ENCODE measurements at places on chromosomes 7 and 10. TPM values are rescaled to one million over a fixed set of nuclear protein-coding genes. Genes with fewer than 3 reads are reported as not detected.

JCAD gene
- total RNA-seq = 22.7 TPM

- no peak for DNase-seq
Measured at GRCh38 chr10:88505680-88506215, 77.4 kb downstream of the RNLS start.

DNA sequence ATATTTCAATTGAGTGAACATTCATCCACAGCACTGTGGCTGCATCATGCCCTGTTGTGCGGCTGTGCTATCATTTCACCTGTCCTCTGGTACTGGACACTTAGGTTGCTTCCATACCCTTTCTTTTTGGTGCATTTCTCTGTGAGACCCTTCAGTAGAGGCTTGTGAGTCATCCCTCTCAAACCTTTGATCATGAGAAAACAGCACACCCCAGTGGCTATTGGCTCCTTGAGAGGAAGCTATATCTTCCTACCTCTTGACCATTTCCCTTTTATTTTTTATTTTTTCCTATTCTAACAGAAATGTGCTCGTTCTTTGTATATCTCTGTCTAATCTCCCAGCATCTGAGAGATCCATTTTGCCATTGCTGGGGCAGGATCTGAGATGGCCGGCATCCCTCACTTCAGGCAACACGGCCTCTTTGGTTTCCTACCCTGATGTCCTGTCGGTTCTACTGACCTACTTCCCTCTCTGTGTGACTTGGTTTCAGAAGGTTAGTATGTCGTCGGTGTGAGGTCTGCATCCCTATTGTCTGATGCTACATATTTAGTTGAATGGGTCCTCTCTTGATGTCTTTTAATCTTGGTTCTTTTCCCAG lies 23.8 kb upstream of the PIK3AP1 start:
- no peak for DNase-seq

DNA sequence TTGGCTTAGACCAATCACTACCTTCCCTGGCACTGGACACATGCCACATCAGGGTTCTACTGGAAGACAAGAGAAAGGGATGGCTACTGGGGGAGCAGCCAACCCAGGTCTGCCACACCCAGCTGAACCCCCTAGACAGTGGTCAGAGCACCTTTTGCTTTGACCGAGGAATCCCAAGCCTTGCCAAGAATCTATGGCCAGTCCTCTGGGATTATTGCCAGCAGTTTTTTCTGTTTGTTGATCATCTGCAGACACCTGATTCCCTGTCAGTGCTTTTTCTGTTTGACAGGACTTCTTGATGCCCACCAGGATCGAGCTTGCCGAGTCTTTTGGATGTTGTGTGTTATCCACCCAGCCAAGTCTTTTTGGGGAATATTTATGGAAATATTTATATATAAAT lies 476.2 kb upstream of the GALNT17 start:
- no peak for DNase-seq

DNA sequence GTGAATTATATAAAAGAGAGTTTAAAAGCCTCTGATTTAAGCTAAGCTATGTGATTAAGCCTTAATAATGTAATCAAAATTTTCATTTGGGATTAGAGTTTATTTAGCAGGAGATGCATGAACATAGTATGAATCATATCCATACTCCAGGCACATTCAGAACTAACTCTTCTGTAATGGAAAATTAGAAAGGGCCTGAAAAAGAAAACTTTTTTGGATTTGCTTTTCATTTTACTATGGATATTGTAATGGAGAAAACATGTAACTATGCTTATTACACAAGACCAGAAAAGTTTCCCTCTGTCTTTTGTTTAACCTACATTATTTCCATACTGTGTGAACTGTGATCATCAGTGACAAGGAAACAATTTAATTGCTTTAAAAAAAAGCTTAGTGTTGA lies 22.0 kb downstream of the TES start:
- no peak for DNase-seq

GRCh38 chr7:7731732-7732131 lies 13.3 kb upstream of the RPA3 start:
- no peak for DNase-seq

DNA sequence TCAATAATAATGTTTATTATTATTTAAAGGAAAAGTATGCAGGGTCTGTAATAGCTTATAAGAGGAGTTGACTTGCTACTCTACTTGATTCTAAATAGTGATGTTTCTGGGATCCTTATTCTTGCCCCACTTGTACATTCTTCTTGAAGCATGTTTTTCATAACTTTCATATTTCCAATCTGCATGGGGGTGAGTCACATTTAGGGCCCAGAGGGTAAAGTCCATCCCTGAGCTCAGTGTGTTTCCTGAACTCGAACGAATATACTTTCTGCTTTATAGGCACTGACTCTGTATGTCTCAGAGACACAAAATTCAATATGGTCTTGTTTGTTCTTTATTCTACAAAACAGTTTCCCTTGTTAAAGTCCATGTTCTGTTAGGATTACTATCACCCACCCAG lies 61.0 kb upstream of the SMIM30 start:
- DNase-seq = no peak

GRCh38 chr7:151013733-151014497 lies 10.4 kb downstream of the ATG9B start:
- peak; percentile 73 for DNase-seq

DNA sequence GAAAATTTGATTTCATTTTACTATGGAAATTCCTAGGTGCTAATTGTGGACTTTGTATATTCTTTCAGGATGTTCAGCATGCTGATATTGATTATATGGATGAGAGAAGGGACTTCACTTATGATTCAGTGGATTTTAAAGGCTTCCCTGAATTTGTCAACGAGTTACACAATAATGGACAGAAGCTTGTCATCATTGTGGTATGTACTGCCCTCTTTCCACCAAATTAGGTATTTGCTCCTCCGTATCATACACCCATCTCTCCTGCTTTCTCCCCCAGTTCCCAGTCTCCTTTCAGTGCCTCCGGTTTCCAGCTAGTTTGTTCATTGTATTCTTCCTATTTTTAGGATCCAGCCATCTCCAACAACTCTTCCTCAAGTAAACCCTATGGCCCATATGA lies 34.6 kb downstream of the MGAM start:
- DNase-seq = no peak

GRCh38 chr10:73229567-73229966 lies 17.5 kb downstream of the DNAJC9 start:
- no peak for DNase-seq

- peak; percentile 32 for DNase-seq
Measured at GRCh38 chr10:131849591-131850382, 51.0 kb upstream of the PPP2R2D start.

- DNase-seq = no peak
Measured at GRCh38 chr7:88328787-88329186, 22.1 kb upstream of the STEAP4 start.

ZNF467 gene
- 9.7 TPM for total RNA-seq

DNA sequence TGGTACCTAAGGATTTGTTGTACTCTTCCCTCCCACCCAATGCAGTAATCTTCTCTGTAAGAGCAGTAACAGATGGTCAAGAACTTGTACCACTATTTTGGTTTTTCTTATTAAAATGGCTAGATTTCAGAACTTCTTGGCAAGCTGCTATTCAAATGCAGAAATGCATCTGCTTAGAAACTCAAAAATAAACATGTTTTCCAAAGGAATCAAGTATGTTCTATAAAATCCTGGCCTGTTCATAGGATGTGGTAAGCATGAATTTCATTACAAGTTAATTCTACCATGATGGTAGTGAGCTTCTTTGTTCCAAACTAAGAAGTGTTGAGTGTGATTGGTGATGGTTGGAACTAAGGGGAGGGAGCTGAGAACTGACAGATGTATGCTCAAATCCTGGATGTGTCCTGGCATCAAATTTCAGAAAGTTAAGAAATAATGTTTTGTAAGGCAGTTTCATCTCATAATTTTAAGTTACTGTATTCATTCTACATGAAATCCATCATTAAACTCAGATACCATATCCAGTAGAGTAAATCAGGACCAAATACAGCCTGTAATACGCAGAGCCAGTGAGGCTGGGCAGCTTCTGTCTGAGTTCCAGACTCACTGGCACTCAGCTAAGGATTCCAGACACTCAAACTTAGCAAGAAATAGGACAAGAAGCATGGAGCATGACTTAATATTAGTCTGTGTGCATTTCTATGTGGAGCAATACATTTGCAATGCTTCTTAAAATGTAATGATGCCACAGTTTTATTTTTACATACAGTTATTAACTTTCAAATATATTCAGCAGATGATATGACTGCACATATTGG lies 119.6 kb downstream of the TES start:
- DNase-seq = no peak

DNA sequence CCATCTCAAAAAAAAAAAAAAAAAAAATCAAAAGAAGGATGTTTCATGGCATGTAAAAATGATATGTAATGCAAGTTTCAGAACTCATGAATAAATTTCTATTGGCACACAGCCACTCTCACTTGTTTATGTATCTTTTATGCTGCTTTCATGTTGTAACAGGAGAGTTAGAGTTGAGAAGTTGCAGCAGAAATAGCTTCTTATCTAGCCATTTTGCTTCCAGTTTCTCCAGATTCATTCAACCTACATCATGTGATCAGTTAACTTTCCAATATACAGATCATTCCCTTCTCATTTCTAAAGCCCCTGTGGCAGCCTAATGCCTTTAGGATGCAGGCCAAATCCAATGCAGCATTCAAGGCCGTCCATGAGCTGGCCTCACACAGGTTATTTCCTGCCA lies 30.4 kb downstream of the ZNF786 start:
- no peak for DNase-seq

GATA3 gene
- 310 TPM for total RNA-seq

CFAP58 gene
- 0.55 TPM for total RNA-seq

DNA sequence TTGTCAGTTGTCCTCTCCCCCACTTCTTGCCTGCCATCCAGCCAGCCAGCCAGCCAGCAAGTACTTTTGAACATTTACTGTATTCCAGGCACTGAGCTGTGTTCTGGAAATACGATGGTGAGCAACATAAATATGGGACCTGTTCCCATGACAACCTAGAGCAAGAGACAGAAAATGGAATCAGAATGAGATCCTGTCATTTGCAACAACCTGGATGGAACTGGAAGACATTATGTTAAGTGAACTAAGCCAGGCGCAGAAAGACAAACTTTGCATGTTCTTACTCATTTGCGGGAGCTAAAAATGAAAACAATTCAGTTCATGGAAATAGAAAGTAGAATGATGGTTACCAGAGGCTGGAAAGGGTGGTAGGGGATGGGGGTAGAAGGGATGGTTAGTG lies 140.7 kb downstream of the ICA1 start:
- DNase-seq = no peak

DNA sequence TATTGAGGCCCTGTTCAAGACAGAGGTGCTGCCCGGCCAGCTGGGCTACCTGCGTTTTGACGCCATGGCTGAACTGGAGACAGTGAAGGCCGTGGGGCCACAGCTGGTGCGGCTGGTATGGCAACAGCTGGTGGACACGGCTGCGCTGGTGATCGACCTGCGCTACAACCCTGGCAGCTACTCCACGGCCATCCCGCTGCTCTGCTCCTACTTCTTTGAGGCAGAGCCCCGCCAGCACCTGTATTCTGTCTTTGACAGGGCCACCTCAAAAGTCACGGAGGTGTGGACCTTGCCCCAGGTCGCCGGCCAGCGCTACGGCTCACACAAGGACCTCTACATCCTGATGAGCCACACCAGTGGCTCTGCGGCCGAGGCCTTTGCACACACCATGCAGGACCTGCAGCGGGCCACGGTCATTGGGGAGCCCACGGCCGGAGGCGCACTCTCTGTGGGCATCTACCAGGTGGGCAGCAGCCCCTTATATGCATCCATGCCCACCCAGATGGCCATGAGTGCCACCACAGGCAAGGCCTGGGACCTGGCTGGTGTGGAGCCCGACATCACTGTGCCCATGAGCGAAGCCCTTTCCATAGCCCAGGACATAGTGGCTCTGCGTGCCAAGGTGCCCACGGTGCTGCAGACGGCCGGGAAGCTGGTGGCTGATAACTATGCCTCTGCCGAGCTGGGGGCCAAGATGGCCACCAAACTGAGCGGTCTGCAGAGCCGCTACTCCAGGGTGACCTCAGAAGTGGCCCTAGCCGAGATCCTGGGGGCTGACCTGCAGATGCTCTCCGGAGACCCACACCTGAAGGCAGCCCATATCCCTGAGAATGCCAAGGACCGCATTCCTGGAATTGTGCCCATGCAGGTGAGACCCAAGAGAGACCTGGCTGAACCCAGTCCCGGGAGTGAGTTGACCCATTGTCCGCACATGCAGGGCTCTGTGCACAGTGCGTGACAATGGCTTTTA lies 2.8 kb downstream of the RBP3 start:
- DNase-seq = no peak

LIPM gene
- total RNA-seq = not detected
